ENCODE measurements at places on chromosomes 5 and 9. TPM values are rescaled to one million over a fixed set of nuclear protein-coding genes. Genes with fewer than 3 reads are reported as not detected.

GRCh38 chr5:103036601-103037000 lies 83.3 kb downstream of the GIN1 start:
- no peak for DNase-seq

POU5F2 gene
- 0.06 TPM for total RNA-seq

DNA sequence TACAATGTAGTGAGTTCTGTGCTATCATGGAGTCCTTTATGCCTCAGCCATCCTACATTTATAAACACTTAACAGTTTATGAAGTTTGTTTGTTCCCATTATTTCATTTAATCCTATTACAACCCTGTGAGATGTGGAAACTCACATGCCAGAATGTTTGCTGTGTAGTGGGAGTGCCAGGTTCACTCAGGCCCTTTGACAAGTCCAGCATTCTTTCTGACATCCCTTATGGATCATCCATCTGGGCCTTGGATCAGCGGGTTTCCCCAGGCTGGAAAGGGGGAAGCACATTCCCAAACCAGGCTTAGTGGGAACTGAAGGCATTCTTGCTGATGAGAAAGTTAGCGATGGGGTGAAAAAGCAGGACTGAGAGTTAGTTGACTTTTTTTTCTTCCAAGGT lies 128.1 kb upstream of the OTULINL start:
- no peak for DNase-seq

- no peak for DNase-seq
Measured at GRCh38 chr9:78680196-78680595, 383.3 kb downstream of the PSAT1 start.

GRCh38 chr9:5315187-5315923 lies 10.8 kb upstream of the RLN2 start:
- no peak for DNase-seq

RORB gene
- total RNA-seq: 6.5 TPM

GRCh38 chr9:112894041-112894440 lies 3.4 kb upstream of the SLC46A2 start:
- DNase-seq: no peak

CCNJL gene
- total RNA-seq: 36.2 TPM

All from H1 (cell line).